AG09319 (cell line): ENCODE measurements at places on chromosomes 6 and 20.

GRCh38 chr6:161318456-161318855 lies 44.6 kb upstream of the AGPAT4 start:
- no peak for DNase-seq

DNA sequence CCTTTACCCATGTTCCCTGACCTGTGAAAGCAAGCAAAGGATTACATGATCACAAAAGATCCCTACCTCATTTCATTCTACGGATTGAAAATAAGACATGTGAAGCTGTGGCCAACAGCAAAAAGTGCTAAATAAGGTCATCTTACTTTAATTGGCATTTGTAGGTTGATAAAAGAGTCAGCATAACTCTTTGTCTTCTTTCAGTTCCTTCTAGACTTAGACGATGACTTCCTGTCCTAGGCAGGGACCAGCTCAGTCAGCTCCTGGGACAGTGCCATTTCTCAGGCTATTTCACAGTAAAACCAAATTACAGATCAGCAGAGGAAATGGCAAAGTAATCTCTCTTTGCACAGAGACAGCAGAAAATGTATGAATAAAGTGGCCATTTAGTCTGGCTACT lies 480.7 kb downstream of the RFPL4B start:
- no peak for DNase-seq

- no peak for DNase-seq
Observed at GRCh38 chr20:1973601-1974440, 20.0 kb downstream of the PDYN start.

DNA sequence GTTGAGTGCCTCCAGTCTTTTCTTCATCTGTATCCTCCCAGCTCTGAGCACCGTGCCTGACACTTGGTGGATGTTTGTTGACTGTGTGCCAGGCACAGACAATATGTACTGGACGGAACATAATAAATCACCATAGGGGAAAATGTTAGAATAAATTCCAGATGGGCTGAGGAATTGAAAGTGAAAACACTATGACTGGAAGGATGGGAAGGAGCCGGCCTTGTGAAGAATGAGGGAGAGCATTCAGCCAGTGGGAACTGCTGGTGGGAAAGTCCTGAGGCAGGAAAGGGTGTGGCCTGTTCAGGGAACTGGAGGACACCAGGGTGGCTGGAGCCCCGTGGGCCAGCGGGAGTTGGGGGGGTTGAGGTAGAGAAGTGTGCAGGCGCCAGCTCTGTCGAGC lies 75.4 kb downstream of the MTHFD1L start:
- peak; percentile 36 for DNase-seq

- DNase-seq, result peak; percentile 11
Observed at GRCh38 chr20:47099825-47100441, 205.3 kb downstream of the EYA2 start.

DNA sequence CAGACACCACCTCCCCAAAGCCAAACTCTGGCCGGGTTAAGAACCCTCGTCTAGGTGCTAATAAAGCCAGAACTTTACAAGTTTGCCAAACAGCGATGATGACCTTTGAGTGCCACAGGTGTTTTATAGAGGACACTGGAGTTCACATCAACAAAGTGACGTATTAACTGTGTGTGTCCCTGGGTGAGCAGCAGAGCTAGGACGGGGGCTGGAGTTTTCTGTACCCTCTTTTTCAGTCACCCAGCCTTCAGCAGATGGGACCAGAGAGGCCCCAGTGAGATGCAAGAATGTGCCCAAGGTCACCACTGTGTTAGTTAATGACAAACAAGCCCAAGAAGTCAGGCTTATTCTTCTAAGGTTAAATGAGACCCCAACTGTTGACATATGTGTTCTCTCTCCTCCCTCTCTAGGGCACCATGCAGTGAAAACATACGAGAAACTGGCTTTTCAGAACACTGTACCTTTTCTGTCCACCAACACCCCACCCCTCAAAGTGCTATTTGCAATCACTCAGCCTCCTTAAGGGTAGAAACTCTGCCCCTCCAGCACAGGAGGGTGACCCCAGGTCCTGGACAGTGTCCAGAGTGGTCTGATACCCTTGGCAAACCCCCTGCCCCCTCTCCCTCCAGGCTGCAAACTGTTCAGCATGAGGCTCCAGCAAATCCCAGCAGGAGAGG lies 5.2 kb downstream of the SDC4 start:
- no peak for DNase-seq

- no peak for DNase-seq
Observed at GRCh38 chr6:90656325-90656724, 69.5 kb upstream of the MAP3K7 start.

- no peak for DNase-seq
Observed at GRCh38 chr6:143225929-143226328, 165.2 kb downstream of the AIG1 start.

GRCh38 chr20:24755411-24755922 lies 193.6 kb upstream of the CST7 start:
- no peak for DNase-seq

- DNase-seq, result no peak
Observed at GRCh38 chr20:41359541-41360011, 7.0 kb downstream of the EMILIN3 start.

DNA sequence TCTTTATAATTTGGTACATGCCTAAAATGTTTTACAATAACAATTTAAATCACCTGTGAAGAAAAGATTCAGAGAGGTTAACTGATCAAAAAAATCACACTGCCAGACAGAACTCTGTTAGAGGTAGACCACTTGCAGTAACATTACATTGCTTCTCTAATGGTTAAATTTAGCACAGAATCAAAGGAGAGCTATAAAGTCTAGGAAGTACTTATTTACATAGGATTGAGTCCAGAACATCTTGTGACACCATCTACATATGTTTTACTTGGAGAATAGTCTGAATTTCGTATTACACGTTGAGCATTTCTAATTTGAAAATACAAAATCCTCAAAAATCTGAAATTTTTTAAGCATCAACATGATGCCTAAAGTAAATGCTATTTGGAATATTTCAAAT lies 17.2 kb upstream of the TBC1D20 start:
- DNase-seq, result no peak

- DNase-seq, result no peak
Observed at GRCh38 chr6:83117802-83118201, 50.3 kb downstream of the DOP1A start.

GRCh38 chr6:117496383-117496990 lies 14.0 kb downstream of the DCBLD1 start:
- DNase-seq, result no peak
